ENCODE measurements at places on chromosomes 5 and 9. TPM values are rescaled to one million over a fixed set of nuclear protein-coding genes. Genes with fewer than 3 reads are reported as not detected.

GRCh38 chr5:143331956-143332355 lies 71.5 kb downstream of the NR3C1 start:
- no peak for DNase-seq

DNA sequence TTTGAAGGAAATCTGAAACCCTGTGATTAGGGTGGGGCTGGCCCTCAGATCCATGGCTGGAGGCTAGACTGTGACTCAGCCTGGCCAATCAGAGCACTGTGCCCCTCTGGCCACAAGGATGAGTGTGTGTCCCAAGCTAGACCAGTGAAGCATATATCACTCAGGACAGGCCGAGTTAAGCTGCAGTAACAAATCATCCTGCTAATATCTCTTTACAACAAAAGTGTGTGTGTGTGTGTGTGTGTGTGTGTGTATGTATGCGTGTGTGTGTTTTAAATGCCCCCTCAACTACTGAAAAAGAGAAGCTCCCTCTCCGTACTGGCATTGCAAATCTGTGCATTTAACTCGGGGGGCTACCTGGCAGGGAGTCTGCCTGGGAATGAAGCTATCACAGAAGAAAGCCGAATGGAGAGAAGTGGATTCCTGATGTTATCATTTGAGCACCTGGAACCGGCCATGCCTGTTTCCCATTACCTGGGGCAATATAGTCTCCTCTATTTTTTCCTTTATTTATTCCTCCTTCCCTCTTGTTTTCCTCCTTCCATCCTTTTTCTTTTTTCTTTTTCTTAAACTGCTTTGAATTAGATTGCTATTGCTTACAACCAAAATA lies 25.6 kb downstream of the STC2 start:
- no peak for DNase-seq

- DNase-seq: no peak
Measured at GRCh38 chr5:165617491-165617890, 2112.1 kb downstream of the MAT2B start.

- no peak for DNase-seq
Measured at GRCh38 chr5:156678484-156678883, 171.6 kb upstream of the PPP1R2B start.

Gene WHRN
- total RNA-seq: 95.7 TPM

Measured in B cell (primary cell).